ENCODE measurements at places on chromosomes 11 and 22.
A peak's percentile ranks its signal among the peaks of the same experiment; 100 is the strongest.

DNA sequence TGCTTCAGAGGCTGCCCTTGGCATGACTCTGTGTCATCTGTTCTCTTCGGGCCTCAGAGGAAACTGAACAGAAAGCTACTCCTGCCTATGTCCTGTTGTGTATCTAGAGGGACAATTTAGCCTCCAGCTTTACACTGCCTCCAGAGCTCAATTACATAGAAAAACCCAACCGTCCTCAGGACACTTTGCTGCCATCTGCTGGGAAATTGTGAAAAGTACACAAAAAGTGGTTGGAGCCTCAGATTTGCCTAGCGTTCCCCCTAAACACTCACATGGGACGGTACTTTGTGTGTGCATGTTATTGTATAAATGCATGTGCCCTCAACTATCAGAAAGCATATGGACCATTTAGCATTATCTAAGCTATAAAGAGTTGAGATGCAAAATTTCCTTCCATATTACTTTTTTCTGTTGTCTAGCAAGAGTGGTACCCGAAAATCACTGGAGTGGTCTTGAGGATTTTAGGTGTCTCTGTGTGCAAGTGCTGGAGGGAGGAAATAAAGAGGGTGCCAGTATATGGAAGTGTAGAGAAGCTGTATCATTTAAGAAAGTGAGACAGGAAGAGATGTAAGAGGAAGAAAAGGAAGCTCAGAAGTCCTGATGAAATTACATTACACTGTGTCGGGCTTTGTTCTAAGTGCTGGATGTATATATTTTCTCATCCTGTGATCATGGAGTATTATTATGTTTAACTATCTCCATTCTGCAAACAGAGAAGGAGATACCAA, 8.7 kb upstream of the MS4A4E start:
- DNase-seq = peak; percentile 17

DNA sequence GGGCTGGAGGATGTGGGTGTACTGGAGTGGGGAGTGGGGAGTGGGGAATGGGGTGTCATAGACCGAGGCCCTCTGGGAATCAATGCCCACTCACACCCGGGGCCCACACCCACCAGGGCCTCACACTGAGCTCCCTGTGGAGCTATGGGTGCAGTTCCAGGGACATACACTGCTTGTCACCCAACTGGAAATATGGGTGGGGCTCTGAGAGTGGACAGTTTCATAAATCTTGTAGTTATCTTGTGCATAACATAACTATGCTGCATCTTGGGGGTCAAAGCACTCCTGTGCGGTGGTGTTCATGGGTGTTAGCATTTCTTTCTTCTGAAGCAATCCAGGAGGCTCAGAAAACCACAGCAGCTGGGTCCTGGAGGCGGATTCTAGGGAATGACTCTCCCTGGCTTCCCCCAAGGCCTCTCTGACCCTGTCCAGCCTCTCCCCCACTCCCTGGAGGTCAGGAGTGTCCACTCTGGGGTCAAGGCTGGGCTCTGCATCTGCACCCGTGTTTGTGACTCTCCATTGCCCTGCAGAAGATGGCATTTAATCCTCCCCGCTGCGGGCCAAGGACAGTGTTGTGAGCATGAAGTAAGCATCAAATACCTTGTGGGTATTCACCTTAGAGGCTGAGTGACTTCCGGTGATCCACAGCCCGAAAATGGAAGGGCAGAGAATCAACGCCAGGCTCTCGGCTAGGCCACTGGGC, 172.5 kb downstream of the CTTN start:
- no peak for DNase-seq

GRCh38 chr11:129442171-129442570, 66.5 kb downstream of the BARX2 start:
- no peak for DNase-seq

DNA sequence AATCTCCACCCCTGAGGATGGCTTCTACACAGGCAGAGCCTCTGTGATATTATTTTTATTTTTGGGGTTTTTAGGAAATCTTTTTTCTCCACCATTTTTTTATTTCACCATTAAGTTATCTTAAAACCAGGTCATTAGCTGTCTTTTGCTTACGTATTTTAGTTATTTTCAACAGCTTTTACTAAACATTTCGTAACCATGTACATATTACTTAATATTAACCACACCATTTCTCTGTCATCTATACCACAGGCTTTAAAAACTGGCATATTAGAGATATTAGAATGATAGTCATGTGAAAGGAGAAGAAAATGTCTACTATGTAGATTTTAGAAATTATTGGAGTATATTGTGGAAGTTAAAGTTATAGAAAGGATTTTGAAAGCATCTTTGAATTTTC, 37.4 kb downstream of the YAP1 start:
- DNase-seq = no peak

- DNase-seq = peak; percentile 9
Measured at GRCh38 chr11:134270250-134270714, 5.9 kb upstream of the GLB1L3 start.

DNA sequence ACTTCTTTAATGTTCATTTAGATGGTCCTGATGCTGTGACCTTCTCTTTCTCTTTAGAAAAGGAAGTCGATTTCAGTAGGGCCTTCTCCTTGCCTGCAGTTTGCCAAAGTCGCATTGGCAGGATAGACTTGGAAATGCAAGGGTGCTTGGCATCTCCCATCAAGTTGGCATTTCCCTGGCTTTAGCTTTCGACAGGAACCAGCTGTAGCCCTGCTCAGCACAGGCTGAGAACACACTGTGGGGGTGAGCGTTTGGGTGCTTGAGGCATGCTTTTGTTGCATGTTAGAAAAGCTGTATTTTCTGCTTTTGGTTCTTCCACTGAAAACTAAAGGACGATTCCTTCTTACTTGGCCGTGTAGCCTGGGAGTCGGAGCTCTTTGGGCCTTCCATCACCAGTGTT, 37.7 kb downstream of the LDLRAD3 start:
- no peak for DNase-seq

- DNase-seq = no peak
Measured at GRCh38 chr11:25710975-25711374, 621.0 kb upstream of the ANO3 start.

DNA sequence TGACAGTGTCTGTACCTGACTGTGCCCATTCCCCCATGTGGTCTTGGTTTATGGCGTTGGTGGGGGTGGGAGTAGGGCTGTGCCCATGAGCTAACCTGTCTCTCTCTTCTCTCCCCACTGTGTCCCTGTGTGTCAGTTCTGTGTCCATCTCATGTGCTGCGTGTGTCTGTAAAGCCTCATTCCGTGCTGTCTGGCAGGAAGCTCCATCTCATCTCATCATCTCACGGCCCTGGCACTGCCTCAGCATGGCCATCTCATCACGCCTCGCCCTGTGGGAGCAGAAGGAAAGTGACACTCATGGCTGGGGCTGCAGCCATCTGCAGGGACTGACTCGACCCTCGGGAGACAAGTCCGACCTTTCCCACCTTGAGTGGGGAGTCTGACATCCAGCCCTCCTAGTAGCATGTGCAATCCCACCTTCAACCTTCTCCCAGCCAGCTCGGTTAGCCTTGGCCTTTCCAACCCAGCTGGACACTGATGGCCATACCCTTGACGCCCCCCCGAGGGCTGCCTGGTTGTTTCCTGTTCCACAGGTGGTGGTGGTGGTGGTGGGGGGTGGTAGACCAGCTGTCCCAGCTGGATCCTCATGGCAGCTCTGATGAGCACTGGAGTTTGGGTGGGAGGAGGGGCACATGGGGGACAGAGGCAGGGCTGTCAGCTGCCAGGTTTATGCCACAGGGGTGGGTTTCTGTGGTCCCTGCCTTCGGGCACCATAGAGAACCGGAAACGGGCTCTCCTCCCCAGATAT, 19.0 kb downstream of the MYO18B start:
- DNase-seq = no peak

DNA sequence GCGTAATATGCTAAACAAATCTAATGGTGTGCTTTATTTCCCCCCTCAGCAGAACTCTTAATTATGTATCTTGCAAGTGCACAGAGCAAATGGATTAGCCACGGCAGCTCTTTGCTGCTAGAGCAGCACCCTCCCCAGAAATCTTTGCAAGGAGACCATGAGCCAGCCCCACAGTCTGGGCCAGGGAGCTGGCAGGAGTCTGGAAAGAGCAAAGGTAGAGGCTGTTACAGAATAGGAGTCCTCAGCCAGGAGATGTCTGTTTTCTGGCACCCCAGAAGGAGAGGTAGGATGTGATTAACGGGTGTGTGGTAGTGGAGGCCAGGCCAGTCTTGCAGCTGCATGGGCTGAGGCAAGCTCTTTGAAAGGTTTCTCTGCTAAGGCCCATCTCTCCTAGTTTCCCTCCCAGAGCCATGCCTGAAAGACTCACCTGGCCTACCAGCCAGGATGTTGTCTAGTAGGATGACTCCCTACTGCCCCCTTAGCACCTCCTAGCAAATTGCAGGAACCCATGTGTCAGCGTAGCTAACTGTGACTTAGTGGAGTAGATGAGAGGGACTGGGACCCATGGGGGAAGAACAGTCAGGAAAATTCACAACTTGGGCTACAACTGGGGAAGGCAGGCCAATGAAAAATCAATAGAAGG, 557.2 kb downstream of the BUD13 start:
- no peak for DNase-seq

DNA sequence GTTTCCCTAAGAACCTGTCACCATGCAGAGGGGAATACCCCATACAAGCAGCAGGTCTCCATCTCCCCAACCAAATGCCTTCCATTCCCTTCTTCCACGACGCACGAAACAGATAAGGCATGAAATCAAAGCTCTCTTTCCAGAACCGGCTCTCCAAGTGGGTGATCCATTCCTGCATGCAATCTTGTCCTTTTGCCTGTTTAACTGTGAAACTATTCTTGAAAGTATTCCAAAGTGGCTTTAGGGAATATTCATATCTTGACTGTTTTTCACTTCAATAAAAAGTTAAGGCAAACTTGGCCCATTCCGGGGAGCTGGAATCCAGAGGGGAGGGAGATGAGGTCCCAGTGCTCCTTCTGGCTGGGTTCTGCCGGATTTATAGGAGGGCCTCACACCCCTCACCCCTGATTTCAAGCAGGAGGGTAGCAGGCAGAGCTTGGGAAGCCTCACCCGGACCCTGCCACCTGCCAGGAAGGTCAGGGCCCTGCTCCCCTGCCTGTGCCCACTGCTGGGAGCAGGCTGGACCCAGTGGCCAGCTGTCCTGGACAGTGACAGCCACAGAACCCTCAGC, 60.9 kb downstream of the SCGB1A1 start:
- DNase-seq = no peak

- DNase-seq = no peak
Measured at GRCh38 chr22:50626314-50626849, 1.6 kb downstream of the ARSA start.

DNA sequence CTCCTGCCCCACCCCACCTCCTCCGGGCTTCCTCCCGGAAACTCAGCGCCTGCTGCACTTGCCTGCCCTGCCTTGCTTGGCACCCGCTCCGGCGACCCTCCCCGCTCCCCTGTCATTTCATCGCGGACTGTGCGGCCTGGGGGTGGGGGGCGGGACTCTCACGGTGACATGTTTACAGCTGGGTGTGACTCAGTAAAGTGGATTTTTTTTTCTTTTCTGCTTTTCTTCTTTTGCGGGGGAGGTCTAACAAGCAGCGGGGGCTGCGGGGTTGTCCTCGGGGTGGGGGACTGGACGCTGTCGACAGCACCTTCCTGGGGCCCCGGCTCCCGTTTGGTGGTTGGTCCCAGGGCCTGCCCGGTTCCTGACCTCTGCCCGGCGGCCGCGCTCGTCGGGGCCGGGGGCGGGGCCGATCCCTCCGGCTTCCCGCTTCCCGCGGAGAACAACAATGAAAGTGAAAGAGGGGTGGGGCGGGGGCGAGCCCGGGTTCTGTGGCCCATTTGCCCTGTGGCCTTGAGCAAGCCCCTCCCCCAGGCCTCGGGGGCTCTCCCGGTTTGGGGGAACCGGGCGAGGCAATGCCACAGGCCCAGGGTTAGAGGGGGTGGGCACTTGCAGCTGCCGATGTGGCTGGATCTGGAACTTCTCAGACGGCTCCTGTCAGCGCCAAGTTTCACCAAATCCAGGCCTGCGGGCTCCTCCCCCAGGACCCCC, 975 bp upstream of the MDK start:
- peak; percentile 61 for DNase-seq

DNA sequence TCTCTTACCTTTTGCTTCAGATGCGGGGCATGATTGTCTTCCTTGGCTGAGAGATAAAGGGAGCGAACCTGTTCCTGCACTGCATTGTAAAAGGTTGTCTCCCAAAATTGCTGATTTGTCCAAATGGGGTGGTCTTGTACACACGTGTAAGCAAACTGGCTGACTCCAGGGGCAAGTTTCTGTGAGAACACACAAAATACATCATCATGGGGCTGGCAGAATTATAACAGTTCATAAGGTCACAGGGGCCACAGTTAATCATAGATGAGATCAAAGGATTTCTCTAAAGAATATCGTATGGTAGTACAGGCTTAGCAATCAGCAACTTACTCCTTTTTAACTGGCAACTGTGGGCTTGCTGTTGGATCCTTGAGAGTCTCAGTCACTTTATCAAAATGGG, 194.3 kb downstream of the SWAP70 start:
- no peak for DNase-seq

DNA sequence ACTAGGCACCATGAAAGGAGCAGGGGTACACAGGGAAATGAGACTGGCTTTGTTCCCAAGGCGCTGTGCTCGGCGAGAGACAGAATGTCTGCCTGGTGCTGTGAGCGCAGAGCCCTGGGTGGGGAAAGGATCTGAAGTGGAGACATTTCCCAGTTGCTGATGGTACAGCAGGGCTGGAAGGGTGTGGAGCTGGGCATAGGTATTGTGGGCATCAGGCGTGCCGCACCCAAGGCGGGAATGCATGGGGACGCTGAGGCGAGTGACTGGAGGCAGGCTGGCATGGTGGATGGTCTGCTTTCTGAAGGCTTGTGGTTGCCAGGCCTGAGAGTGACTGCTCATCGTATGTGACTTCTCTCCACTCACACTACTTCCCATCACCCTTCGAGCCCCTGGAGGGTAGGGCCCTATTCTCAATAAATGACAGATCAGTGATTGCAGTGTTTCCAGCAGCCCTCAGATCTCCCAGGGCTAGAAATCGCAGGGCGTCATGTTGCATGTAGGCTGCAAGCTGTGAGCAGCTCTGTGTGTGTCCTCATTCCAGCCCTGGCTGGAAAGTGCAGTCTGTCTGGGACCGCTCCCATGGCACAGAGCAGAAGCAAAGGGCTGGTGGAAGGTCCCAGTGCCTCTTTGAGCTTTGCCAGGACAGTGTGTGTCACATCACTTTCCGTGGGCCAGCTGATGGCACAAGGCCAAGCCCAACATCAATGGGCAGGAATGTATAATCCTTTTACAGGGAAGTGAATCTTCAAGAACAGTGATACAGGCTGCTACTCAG, 67.7 kb downstream of the TBC1D22A start:
- DNase-seq = no peak

DNA sequence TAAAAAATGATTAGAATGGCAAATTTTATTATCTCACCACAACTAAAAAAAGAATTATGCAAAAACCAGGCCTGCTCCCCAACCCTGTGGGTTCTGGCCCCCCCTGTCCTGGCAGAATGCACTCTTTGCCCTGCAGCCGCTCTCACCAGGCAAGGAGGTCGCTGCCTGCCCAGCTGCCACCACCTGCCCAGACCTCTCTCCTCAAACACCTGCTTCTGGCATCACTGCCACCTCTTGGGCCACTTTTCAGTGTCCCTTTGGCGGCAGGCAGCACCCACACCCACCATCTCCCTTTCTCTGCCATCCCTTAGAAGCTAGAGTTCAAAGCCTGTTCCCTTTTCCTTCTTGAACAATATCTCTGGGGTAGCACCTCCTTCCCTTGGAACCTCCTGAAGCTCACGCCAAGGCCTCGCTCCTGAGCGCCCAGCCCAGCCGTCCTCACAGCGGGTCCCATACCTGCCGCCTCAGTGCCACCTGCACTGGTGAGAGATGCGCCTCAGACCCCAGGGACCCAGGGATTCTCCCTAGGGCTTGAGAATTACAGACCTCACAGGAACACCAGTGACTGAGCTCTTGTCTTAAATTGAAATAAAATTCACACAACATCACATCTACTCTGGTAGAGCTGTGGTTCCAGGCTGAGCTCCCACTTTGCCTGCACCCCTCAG, 44.6 kb downstream of the SGSM3 start:
- no peak for DNase-seq
